Esophagus squamous epithelium (tissue), 5 donors: ENCODE measurements at places on chromosomes 2 and 18. TPM values are rescaled to one million over a fixed set of nuclear protein-coding genes. Genes with fewer than 3 reads are reported as not detected.

TBC1D8 gene
- total RNA-seq: 46.9 TPM

CCDC148 gene
- not detected for total RNA-seq

IL36RN gene
- 37.2 TPM for total RNA-seq

DSC2 gene
- total RNA-seq: 231 TPM

- DNase-seq: no peak
These were observed 222.9 kb downstream of the PTPRM start for GRCh38 chr18:7789856-7790552.

NTSR2 gene
- total RNA-seq: not detected

DSEL gene
- total RNA-seq: 2.2 TPM

- DNase-seq: no peak
These were observed at the start of gene NPPC for GRCh38 chr2:231926180-231926741. TSS of gene NPPC (minus strand) at chr2:231926396. CDS start at chr2:231926249, 147 bp downstream.

NEMP2 gene
- total RNA-seq: 1.7 TPM

DBI gene
- 389 TPM for total RNA-seq

- DNase-seq: no peak
These were observed 334.5 kb downstream of the PIK3C3 start for GRCh38 chr18:42289526-42289925.

ZNF407 gene
- total RNA-seq: 6.4 TPM
